AG04450 (cell line): ENCODE measurements at places on chromosomes 5 and 9. TPM values are rescaled to one million over a fixed set of nuclear protein-coding genes. Genes with fewer than 3 reads are reported as not detected.

DNA sequence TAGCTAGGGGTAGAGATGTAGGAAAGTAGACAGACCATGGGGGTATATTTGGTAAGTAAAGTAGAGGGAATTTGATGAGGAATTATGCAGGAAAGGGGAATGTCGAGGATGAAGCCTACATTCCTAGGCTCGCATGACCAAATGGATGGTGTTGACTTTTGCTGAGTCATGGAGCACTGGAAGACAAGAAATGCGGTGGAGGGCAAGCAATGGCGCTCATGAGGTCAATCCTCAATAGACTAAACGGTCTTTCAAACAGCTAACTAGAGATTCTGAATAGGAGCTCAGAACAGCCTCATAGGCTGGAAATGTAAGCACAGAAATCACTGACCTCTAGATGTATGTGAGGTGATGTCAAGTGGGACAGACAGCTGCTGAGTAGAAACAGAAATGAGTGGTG lies 50.7 kb upstream of the FST start:
- DNase-seq = no peak

DNA sequence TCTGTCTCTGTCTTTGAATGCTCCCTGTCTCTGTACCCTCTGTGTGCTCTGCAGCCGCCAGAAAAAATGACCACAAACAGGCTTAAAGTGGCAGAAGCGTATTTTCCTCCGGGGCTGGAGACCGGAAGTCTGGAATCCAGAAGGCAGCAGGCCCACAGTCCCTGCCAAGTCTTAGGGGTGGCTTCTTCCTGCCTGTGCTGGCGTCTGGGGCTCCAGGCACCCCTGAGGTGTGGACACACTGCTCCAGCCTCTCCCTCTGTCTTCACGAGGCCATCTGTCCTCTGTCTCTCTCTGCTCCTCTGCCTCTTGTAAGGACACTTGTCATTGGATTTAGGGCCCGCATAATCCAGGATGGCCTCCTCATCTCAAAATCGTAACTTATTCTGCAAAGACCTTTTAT lies 298.4 kb upstream of the IRX4 start:
- no peak for DNase-seq

GRCh38 chr9:133439337-133439736 lies 17.2 kb downstream of the ADAMTS13 start:
- no peak for DNase-seq

DNA sequence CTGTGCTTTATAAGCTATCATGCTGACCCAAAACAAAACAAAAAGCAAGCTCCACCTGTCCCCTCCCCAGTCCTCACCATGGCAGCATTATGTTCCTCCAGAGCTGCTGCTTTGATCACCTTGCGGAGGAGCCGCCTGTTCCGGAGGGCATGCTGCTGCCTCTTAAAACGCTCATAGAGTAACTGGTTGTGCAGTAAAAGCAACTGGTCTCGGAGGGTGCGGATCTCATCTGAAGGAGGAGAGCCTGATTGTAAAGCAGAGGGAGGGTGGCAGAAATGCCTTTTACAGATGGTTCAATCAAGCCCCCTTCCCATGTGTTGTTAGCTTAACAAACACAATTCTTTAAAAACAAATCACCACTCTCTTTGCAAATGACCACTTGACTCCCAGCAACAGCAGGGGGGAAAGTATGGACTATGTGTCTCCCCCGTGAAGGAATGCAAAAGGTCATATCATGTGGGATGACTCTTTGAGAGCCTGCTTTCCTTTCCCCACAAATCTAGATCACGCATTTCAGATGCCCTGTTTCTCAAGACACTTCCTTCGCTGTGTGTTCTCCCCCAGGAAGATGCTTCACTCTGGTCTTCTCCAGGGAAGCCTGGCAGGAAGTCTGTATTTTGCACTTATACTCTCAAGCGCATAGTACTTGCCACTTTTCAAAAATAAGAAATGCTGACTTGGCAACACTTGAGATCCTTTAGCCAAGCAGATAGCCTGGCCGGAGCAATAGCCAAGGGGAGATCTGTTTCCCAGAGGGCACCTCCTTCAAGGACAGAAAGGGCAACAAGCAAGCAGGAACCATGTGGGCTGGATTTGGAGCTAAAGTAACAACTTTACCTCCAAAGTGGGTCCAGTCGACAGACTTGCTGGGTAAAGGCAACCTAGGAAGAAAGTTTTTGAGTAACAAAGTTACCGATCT lies 25.1 kb downstream of the SPACA9 start:
- DNase-seq = no peak

GRCh38 chr9:93064392-93065134 lies 6.1 kb downstream of the SUSD3 start:
- DNase-seq = no peak

DNA sequence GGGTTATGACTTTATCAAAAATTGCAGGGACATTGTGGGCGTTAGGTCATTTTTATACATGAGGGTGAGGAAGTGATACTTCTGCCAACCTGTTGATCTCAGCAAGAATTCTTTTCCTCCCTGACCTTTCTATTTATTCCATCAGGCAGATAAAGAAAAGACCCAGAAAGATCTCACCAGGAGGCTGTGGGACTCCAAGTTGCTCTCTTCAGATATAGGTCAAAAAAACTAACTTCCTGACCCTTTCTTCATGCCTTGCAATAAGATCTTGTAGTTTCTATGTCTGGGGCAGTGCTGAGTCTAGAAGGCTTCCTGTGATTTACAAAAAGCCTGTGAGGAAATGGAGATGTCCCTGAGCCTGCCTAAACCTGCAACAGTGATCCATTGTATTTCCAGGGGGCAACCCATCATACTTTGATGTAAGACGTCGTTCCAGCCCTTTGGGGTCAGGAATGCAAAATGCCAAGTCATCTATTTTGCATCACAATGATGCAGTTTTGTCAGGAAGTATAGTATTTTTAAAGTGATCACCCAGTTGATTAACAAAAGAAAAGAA lies 22.0 kb upstream of the PIK3R1 start:
- no peak for DNase-seq

- DNase-seq = no peak
Observed at GRCh38 chr5:10669983-10670382, 91.1 kb downstream of the DAP start.

GRCh38 chr5:161278739-161279660 lies 267.5 kb downstream of the GABRB2 start:
- DNase-seq = no peak

- peak; percentile 82 for DNase-seq
Observed at GRCh38 chr9:94065535-94065961, 18.7 kb upstream of the PTPDC1 start.

GRCh38 chr9:104879555-104880309 lies 48.2 kb downstream of the ABCA1 start:
- DNase-seq = no peak

DNA sequence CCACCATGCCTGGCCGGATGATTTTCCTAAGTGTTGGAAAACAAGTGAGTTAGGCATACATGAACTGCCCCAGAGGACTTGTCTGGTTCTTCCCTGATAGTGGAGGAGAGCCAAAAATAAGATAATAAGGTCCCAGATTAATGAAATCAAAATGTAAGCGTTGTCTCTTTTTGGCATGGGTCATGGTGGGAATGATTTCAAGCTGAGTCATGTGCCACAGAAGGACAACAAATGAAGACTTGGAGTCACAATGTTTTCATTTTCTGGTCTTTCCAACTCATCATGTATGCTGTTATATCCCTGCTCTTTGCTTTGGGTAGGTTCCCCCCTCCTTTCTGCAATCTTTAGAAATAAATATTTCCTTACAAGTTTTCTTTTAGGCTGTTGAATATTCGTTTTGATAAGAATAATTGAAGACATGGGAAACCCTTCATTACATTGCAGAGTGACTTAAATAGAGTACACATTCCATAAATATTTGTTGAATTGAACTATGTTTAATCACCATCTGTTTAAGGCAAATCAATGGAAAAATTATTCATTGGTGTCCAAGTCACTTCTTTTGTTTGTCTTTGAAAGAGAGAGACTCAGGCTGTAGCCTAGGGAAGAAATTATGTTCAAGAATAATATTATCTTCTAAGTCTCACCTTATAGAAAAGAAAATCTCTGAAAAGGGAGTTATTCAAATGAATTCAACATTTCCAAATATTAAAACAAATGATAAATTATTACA lies 196.3 kb downstream of the CSNK1G3 start:
- peak; percentile 30 for DNase-seq

DNA sequence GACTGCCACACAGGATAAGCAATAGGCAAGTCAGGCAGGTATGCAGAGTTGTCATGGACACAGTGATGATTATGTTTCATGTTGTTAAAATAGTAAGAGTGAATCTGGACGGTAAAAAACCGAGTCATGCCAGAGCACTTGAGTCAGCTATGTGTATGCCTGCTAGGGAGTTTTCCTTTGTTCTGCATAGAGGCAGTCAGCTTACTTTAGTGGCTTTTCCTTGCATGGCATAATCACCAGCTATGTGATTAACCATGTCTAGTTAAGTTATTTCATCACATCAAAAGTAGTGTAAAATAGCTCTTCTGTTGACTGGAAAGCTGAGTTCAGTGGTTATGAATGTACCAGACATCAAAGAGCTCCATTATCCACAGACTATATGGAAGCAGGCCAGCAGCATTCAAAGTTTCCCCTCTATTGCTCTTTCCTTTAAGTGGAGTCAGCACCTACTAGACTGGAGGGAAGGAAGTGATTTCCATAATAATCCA lies 989.8 kb downstream of the TLE1 start:
- DNase-seq = peak; percentile 26

DNA sequence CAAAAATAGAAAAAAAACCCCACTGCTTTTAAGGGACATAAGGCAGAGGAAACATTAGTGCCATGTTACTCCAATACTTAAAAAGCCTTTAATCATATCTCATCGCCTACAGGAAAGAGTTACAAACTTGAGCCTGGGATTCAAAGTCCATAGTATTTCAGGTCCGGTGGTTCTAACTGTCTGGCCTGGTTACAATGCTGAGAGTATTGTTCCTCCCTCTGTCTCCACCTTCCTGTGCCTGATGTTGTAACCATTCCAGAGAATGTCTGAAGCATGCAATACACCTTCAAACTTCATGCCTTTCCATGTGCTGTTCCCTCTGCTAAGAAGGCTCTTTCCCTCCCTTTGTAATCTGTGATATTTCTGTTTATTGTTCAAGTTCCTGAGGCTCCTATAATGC lies 41.6 kb upstream of the SLC36A2 start:
- DNase-seq = no peak

The PCDHB8 gene
- 0.20 and 0.25 TPM in 2 replicates for polyA plus RNA-seq

The CDC20B gene
- not detected in 2 replicates for polyA plus RNA-seq

The ACER2 gene
- 1.6 and 2.3 TPM in 2 replicates for polyA plus RNA-seq
